ENCODE measurements at places on chromosomes 3 and 15. TPM values are rescaled to one million over a fixed set of nuclear protein-coding genes. Genes with fewer than 3 reads are reported as not detected.

Gene UBE2E2
- total RNA-seq = 0.86 TPM

Gene ANKRD63
- total RNA-seq = not detected

Gene TMEM266
- total RNA-seq = 0.11 TPM

Gene ITGA11
- not detected for total RNA-seq

Gene RBPMS2
- not detected for total RNA-seq

Gene UNC13C
- total RNA-seq = not detected

DNA sequence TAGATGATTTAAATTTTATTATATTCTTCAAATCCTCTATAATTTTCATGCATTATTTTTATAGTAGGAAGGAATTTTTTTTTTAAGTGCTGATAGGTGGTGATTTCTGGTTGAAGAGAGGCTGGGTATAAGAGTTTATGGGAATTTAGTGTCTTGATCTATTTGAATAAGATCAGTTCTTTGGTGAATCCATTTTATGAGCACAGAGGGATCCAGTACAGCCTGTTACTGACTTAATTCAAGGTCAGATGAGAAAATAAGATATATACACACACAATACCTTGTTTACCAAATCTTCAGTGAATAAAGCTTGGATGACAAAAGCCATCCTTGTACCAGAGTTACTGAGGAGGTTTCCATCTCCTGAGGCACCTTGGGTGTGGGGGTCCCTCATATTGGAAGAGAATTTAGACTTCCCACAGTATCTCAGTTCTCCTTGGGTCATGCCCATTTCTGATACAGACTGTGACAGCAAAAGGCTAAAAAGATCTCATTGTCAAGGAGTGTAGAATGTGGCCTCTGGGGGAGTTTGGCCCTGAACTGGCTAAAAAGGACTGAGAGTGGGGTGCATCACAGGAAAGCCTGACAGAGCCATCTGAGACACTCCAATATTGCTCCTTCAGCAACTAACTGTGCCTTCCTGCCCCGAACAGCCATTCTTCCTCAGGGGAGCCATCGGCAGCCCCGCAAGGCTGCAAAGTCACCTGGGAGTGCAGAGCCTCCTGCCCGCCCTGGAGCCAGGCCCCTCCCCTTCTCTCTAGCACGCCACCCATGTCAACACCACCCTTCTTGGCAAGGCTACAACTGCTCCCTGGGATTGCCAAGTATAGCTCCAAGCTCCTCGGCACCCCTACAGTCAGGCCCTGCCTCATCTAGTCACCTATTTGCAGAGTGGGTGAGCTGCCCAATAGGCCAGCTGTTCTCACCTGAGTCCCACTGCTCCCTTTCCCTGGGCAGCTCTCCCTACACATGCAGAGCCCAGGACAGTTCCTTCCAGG is 43.1 kb upstream of the HACD2 start:
- DNase-seq = no peak
- no peaks in the 10 kb centered on the region for H3K27me3 ChIP-seq
- no peaks in the 10 kb centered on the region for H3K4me1 ChIP-seq
- no peak overlapping the region for H3K27ac ChIP-seq
- no peak overlapping the region for H3K4me3 ChIP-seq

DNA sequence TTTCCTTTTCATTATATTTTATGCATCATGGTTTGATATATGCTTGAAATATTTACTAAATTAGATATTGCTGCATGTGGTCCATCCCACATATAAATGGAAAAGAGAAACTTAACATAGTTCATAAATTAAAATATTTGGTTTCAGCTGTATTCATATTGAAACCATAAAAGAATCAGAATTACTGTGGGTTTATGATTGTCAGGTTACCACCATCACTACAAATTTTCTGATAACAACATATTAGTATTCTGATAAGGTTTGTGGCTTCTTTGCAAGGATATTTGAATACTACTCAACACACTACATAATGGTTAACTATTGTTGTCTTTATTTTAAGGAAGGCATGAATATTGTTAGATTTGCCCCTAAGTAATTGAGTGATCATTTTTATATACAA is 235.5 kb downstream of the UBE2E2 start:
- no peaks in the 10 kb centered on the region for H3K27me3 ChIP-seq
- DNase-seq = no peak
- no peak overlapping the region for H3K27ac ChIP-seq

DNA sequence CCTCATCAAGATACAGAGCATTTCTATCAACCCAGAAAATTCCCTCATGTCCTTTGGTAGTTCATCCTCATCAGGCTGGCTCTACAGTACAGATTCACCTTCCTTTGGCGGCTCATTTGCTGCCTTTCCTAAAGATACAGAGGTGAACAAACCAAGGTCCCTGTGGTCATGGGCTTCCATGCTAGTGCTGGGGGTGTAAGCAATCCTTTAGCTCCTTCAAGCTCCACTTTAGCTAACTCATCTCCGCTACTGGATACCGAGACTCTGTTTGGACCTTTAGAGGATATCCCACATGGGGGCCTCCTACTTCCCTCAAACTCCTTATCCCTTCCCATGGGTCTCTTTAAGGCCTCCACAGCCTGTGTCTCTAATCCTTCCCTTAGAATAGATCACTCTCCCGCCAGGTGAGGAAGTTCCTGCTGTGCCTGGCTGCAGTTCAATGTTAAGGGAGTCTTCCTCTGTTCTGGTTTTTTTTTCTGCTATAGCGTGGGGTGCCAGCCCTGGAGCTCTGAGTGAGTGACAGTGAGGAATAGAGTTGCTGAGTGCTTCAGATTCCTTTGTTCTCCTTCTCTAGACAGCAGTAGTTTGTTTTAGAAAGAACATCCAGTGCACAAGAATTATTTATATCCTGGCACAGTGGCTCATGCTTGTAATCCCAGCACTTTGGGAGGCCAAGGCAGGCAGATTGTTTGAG is 30.7 kb downstream of the CLEC3B start:
- no peak for DNase-seq
- no peak overlapping the region for H3K27ac ChIP-seq
- H3K27me3 ChIP-seq = no peaks in the 10 kb centered on the region
- no peaks in the 10 kb centered on the region for H3K4me1 ChIP-seq
- H3K36me3 ChIP-seq = no peaks in the 10 kb centered on the region

DNA sequence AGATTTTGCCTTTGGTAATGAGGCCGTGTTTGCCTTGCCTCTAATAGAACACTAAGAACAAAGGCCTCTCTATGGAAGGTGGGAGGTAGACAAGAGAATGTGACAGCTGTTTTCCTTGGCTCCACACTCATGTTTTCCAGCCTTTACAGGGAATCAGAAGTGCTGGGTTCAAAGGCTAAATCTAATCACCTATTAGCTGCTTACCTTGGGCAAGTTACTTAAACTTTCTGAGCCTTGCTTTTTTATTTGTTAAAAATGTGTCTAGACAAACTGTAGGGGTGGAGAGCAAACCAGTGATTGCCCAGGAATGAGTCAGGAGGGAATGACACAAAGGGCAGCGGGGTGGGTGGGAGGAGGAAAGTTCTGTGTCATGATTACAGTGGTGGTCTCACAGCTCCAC is 179.0 kb downstream of the P3H2 start:
- no peaks in the 10 kb centered on the region for H3K36me3 ChIP-seq
- H3K27ac ChIP-seq = no peak overlapping the region
- no peaks in the 10 kb centered on the region for H3K4me1 ChIP-seq

- DNase-seq = no peak
- H3K4me3 ChIP-seq = no peak overlapping the region
- no peaks in the 10 kb centered on the region for H3K27me3 ChIP-seq
- no peaks in the 10 kb centered on the region for H3K36me3 ChIP-seq
- no peaks in the 10 kb centered on the region for H3K4me1 ChIP-seq
Observed at GRCh38 chr15:23762026-23762425, 74.9 kb upstream of the NDN start.

GRCh38 chr15:93261845-93262244 is 172.8 kb upstream of the RGMA start:
- DNase-seq = no peak
- H3K4me1 ChIP-seq = no peaks in the 10 kb centered on the region
- H3K4me3 ChIP-seq = no peak overlapping the region
- no peaks in the 10 kb centered on the region for H3K36me3 ChIP-seq
- H3K27ac ChIP-seq = no peak overlapping the region
- no peaks in the 10 kb centered on the region for H3K27me3 ChIP-seq

DNA sequence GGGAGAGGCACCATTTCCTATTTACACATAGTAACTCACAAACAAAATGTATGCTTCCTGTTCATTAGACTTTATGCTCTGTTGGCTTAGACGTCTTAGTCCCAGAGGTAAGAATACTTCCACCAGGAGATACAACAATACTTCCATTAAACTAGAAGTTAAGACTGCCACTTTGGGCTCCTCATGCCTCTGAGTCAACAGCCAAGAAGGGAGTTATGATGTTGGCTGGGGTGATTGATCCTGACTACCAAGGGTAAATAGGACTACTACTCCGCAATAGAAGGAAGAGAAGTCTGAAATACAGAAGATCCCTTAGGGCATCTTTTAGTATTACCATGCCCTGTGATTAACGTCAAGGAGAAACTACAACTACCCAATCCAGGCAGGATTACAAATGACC is 43.5 kb upstream of the ABI3BP start:
- no peak overlapping the region for H3K4me3 ChIP-seq
- no peak overlapping the region for H3K27ac ChIP-seq
- H3K36me3 ChIP-seq = no peaks in the 10 kb centered on the region
- H3K27me3 ChIP-seq = no peaks in the 10 kb centered on the region
- no peaks in the 10 kb centered on the region for H3K4me1 ChIP-seq

- no peak overlapping the region for H3K4me3 ChIP-seq
- no peaks in the 10 kb centered on the region for H3K27me3 ChIP-seq
- no peak for DNase-seq
- no peak overlapping the region for H3K27ac ChIP-seq
Observed at GRCh38 chr15:29849218-29849617, 26.9 kb upstream of the TJP1 start.
